ENCODE measurements at places on chromosomes 5 and 9.

- no peak for DNase-seq
Measured at GRCh38 chr9:81687521-81688261, 1.7 kb downstream of the TLE1 start.

- no peak for DNase-seq
Measured at GRCh38 chr5:148666353-148666752, 12.0 kb upstream of the HTR4 start.

DNA sequence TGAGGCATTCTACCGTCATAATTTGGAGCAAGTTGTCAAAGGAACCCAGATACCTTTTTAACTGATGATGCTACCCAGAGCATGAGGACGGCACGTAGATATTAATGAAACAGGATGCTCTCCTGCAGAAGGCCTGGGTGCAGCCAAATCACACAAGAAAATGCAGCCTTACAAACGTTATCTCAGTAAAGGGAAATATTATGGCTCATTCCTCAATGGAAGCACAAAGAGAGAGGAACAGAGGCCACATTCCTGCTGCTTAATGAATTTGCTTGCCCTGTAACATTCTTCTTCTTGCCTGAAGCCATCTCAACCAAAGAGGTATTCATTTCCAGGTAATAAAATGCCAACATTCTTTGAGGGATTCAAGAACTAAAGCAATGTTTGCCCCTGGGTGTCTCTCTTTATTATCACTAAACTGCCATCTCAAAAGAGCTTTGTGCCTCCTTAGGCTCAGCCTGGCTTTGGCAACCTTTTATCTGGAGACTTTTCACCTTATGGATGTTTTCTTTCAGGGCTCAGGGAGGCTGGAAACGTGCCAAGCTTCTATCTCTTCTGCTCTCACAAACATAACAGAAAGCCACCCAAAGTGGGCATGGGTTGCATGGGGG, 92.9 kb downstream of the TNC start:
- no peak for DNase-seq

- DNase-seq, result peak; percentile 11
Measured at GRCh38 chr5:131109540-131110255, 55.4 kb downstream of the HINT1 start.

DNA sequence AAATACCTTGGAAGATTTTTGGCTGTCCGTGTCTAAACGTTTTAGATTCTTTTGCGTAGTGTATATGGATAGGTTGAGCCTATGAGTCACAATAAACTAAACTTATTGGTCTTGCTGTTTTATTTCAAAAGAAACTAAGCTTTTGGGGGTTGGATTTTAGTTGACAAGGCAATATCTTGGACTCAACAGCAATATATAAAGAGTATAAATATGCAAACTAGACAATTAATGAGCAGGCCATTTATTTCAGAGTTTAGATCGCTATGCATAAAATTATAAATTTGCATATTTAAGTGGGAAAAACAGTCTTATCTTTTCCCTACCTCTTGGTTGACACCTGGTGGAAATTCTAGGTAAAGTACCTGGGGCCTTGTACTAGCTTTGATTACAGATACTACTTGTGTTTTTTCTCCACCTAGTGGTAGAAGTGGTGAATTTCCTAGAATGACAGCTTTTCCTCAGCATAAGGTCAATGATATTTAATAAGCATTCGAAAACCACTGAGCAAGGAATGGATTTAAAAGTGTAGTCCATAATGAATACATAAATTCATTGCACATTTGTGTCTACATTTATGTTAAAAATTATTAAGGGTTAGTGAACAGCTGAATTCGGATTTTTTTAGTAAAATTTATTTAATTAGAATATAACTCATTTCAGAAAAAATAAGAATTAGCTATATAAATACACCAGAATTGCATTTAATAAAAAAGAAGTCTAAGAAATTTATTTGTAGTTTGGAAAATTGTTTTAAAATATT, 1.7 kb upstream of the ARRDC3 start:
- peak; percentile 83 for DNase-seq

- DNase-seq, result no peak
Measured at GRCh38 chr9:4097515-4097914, 202.4 kb downstream of the GLIS3 start.

DNA sequence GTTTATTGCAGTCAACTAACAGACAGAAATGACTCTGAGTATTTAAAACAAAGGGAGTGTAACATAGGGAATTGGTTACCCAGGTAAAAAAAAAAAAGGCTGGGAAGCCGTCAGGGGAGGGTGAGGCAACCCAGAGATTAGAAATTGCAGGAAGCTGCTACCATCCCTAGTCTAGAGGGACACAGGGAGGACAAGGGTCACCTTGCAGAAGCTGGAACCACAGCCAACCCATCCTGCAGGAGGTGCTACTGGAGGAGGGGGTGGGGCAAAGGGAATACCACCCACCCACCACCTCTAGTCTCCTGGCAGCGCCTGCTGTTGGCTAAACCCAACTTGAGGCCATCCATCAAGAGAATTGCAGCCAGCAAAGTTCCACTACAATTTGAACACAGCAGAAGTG, 6.5 kb downstream of the CAST start:
- DNase-seq, result no peak

Measured in non-pigmented ciliary epithelial cell (primary cell).